Inflammatory macrophage treated with lipopolysaccharide for 1 hour (primary cell): ENCODE measurements at places on chromosomes 12 and 14.

GRCh38 chr12:2575245-2575644 lies 219.5 kb upstream of the FKBP4 start:
- DNase-seq = no peak

DNA sequence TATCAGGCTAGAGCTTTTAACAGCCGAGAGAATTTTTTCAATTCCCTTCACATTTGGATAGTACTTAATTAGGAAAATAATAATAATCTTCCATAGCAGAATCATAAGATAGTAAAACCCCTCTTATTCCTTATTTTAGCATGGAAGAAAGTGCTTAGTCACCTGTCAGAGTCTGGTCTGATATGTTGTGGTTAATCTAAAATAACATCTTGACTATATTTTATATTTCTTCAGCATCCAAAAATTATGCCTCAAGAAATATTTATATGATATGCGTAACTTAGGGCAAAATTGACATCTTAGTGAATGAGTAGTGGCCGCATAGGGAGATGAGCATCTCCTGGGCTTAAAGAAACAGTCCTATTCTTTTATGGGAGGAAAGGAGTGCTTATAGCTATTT lies 12.8 kb downstream of the CHURC1 start:
- DNase-seq = no peak

DNA sequence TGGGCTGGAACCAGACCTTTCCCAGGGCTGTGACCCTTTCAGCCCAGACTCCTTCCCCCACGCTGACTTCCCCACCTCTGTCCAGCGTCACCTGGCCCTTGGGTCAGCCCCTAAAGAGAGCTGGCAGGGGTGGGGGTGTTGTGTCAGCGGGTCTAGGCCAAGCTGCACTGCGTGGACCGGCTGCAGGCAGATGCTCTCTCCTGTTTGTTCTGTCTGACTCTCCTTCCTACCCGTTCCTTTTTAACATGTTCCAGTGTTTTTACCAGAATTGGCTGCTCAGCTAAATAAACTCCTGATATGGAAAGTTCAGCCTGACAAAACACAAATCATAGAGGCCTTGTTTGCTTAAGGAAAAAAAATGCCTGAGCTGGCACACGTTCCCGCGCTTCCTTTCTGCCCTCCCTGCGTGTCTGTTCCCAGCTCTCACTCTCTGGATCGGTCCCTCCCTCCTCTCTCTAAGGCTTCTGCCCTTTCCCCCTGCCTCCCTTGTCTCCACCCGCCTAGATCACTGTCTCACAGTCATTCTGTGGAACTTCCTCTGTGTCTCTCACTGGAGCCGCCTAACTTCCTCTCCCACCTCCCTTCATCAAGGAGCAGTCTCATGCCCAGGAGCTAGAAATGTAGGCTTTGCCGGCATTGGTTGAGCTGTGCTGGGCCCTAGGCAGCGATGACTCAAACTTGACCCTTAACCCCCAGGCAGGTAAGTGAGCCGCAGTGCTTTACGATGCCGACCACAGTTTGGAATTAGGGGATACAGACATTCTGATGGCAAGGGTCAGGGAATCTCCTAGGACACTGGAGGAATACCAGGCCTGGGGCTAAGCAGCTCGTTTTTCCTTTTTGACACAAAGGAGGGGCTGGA lies 15.5 kb upstream of the MLXIP start:
- DNase-seq = peak; percentile 75

- DNase-seq = no peak
Measured at GRCh38 chr14:56676042-56676441, 96.4 kb downstream of the TMEM260 start.

DNA sequence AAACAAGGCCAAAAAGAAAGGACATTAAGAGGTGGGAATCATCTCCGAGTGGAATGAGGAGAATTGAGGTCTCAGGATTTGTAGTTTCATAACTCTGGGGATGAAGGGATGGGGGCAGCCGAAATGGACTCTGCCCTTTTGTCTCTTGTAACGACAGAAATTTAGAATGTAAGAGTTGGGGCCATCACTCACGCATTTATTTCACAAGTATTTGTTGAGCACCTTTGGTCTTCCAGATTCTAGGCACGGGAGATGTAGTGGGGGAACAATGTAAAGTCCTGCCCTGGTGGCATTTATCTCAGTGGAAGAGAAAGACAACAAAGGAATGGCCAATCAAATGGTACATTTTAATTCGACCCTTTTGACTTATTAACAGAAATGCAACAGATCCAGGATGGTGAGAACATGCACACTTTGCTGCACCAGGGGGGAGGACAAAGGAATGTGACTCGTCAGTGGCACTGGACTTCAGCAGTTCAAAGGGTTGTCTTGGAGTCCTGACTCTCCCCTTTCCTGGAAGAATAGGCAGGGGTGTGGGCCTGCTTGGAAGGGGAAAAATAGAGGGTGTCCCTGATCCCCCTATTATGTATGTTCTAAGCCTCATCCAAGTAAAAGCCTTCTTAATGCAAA lies 102.0 kb downstream of the TMEM30B start:
- no peak for DNase-seq

DNA sequence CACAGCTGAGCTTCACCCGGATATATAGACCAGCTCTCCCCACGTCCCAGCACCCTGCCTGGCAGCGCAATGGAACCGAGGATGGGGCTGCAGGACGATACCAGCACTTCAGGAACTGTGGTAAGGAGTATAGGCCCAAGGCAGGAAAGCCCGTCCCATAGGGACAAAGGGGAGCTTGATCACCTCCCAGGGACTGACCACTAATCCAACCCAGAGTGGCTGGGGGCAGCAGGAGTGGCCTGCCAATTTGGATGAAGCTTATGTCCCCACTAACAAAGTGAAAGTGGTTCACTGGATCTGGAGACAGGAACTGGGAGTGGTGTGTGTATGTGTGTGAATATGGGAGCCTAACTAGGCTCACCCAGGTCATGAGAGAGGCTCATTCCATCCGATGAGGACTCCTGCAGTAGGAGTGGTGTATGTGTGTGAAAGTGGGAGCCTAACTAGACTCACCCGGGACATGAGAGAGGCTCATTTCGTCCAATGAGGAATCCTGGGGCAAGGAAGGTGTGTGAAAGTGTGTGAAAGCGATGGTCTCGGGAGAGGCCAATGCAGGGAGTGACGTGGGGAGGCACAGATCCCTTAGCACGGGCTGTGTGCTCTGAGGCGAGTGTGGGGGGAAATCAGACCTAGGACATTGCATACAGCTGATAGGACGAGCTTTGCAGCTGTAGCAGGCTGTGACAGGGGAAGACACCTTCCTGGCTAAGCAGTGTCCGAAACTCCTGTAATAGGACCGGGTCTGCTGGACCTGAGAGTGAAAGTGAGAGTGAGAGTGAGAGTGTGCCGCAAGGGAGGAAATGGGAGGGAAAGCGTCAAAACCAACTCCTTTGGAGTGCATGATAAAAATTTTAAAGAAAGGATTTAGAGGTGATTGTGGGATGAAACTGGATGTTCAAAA lies 25.7 kb downstream of the KLRK1 start:
- peak; percentile 32 for DNase-seq

- no peak for DNase-seq
Measured at GRCh38 chr12:130705178-130705822, 10.8 kb downstream of the RIMBP2 start.

- DNase-seq = no peak
Measured at GRCh38 chr12:17489452-17489851, 600.5 kb downstream of the RERGL start.

- no peak for DNase-seq
Measured at GRCh38 chr14:96811985-96812667, 14.9 kb downstream of the VRK1 start.

DNA sequence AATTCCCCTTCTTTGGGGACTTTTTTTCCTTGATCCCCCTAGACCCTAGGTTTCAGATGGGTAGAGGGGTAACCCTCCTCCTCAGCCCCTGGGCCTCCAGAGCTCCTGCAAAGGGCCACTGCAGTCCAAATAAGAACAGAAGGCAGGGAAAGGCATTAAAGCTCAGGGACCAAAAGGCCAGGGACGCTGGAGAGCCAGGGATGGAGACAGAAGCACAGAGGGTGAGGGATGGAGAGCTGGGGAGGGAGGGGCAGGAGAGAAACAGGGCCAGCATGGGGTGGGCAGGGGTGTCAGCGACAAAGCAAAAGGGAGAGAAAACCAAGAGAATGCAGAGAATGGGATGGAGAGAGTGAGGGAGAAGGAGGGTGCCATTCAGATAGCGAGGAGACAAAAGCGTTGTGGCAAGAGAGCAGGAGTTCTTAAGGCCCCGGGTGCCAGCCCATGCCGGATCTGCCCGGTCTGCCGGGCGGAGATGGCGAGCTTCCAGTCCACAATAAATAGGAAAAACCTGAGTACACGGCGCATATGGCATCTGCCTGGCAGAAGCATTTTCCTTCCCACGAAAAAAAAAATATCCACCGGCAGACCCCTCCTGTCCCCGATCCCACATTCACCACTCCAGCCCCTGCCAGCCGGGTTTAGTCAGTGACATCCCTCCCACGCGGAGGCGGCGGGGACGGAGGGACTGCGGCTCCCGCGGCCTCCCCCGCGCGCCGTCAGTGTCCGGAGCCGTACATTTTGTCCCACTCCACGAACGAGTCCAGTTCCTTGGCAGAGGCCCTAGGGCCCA lies 28.6 kb downstream of the FIGNL2 start:
- DNase-seq = peak; percentile 24

- DNase-seq = peak; percentile 60
Measured at GRCh38 chr14:35865611-35866324, 39.6 kb downstream of the BRMS1L start.

DNA sequence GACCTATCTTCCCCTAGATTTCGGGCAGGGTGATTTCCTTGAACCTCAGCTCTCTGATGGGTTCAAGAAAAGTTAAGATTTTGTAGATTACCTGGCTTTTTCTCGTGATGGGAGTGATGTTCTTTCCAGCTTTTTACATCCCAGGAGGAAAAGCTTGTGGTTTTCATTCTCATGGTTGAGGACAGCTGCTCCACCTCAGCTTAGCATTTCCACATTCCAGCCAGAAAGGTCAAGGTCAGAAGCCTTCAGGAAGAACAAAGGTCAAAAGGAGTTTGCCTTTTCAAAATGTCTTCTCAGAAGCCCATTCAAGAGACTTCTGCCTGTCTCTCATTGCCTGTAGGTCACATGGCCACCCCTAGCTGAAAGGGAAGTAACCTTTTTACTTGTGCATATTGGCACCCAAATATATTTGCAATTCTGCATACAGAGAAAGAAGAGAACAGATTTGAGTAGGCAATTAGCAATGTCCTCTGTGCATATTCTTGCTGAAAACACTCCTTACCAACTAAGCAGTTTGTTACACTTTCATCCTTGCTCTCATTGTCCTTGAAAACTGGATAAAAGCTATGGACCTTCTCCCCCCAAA lies 6.6 kb upstream of the ADGRD1 start:
- DNase-seq = peak; percentile 31

DNA sequence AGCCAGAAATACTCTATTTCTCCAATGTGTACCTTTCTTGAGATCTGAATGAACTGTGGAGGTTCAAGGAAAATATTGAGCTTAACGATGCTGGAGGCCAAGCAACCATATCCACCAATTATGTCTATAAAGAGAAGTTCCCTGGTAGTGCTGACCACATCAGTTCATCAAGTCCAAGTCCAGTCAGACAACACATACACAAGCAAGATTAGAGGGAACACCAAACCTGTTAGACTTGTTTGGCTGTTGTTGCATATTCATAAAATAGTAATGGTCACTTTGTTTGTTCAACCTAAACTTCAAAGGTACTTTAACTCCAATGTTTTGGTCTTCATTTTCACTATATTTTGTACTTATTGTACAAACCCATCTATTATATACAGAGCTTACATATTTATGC lies 81.6 kb downstream of the LMO3 start:
- DNase-seq = no peak

- peak; percentile 22 for DNase-seq
Measured at GRCh38 chr14:55253276-55253675, 17.9 kb upstream of the FBXO34 start.

DNA sequence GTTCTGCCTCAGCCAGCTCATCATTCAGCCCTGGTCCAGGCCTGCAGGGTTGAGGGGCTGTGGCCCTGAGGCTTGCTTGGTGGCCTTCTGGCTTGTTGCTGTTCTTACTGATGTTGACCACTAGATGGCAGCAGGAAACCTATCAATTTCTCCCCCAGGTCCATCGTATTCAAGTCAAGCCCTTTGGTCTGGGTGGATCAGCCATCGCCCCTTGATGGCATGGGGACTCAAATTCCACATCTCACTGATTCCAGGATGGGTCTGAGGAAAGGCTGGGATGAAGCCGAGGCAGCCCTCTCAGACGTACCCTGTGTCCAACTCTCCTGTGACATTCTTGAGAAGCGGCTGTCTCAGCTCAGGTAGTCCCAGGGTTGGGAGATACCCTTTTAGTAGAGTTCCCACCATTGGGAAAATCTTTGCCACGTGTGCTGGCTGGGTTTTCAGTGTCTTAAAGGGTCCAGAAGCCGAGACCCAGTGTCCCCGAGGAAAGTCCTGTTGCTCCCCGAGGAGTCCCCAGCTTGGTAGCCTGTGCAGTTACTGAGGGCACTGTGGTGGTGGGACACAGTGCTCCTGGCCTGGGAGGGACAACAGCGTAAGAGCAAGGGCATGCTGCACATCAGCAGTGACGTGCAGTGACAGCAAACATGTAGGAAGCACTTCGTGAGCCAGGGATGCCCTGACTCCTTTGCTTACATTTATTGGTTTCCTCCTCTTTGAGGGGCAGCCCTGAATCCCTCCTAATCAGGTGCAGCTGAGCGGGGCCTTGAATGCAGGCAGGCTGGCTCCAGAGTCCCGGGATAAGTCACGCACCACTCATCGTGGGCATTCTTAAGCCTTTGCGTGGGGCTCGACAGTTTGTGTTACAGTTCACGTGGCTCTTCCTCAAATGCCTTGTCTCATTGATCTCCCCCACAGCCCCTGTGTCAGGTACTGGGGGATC lies 58.6 kb downstream of the TSPAN9 start:
- DNase-seq = peak; percentile 27

DNA sequence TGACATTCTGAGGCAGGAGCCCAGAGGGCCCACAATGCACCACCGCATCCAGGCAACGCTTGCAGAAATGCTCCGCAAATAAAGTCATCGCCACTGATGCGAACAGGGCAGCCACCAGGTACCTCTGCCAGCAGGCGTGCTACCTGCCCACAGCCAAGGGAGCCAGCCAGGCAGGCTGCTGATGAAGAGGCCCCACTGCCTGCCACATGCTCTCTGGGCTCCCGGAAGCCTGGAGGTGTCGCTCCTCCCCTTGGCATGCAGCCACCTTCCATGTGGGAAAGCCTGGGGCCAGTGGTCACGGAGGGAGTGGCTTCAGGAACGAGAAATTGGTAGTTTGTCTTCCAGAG lies 14.7 kb downstream of the GPR132 start:
- peak; percentile 49 for DNase-seq

GRCh38 chr12:50799908-50800307 lies 36.0 kb downstream of the ATF1 start:
- no peak for DNase-seq
